GM23248 (cell line): ENCODE measurements at places on chromosomes 3 and 15.
A peak's percentile ranks its signal among the peaks of the same experiment; 100 is the strongest.

DNA sequence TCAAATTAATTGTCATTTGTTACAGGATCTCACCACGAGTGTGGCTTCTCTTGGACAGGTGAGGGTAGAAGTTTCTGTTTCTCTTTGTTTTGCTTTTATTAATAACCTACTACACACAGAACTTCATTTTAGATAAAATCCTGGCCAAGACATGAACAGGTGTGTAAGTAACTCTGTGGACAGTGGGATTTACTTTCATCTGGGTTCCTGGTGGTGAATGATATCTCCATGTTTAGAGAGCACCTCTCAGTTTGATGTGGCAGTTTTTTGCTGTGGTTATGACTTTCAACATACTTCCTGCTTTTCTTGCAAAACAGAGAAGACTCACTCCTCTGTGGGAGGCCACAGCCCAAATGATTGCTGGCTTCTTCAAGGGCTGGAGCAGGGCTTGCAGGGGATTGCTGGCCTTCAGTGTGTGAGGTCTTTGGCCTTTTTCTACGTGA is 71.1 kb upstream of the XCR1 start:
- DNase-seq = peak; percentile 87

DNA sequence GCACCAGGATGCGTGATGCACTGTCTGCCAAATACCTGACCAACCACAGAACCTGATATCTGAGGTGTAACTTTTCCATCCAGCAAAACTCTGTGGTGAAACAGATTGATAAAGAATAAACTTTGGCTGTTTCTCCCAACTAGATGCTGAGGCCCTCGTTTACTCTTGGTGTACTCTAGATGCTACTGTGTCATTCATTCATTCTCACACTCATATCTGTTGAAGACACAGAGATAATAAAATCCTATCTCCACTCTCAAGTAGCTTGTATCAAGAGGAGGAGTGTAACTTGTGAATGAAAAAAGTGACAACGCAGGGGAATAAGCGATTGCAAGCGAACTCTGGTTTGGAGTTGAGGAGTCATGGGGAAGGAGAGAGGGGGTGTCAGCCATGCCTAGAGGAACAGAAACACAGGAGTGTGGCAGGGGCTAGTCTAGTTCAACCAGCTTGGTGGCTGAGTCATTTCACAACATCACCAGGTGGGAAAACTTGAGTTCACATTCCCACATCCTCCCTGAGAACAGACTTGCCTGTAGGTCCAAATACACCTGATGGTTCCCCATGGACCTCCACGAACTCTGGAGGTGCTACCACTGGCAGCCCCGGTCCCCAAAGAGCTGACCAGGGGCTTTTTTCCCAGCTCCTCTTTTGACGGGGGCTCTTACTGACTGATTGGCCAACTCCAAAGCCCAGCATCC is 73.3 kb upstream of the SNRK start:
- DNase-seq = no peak

GRCh38 chr15:38748710-38749109 is 184.1 kb upstream of the RASGRP1 start:
- no peak for DNase-seq

DNA sequence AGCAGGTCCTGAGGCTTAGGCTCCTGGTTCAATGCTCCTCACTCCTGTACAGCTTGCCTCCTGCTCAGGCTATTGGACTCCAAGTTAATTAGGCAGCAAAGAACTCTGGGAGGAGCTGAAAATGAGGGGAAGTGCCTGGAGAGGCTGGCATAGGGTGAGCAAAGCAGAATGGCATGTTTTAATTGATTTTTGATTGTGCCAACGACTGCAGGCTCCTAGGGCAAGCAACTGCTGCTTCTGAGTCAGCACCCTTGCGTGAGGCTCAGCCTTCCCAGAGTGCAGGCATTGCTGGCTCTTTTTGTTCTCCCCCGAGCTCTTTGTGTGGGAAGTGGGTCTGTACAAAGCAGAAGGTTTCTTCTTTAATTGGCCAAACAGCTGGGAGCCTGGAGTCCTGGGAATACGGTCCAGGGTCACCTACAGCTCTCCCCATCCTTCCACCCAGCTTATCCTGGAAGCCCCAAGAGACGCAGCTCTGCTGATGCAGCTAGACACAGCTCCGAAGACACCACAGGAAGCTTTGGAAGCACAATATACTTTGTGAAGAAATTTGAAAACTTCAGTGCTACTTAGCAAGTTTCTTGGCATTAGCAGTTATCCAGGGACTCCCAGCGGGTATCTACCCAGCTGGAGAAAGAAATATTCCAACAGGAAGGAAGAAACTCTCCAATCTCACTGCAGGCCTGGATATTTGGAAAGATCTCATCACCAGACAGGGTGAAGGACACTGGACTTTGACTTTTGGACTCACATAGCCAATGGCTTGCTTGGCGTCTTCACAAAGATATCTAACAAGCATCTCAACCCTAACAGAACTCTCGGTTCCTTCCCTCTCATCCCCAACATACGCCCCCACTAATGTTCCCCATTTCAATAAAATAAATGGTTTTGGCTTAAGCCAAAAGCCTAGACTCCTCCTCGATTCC is 76.8 kb downstream of the BDH1 start:
- DNase-seq = peak; percentile 72

DNA sequence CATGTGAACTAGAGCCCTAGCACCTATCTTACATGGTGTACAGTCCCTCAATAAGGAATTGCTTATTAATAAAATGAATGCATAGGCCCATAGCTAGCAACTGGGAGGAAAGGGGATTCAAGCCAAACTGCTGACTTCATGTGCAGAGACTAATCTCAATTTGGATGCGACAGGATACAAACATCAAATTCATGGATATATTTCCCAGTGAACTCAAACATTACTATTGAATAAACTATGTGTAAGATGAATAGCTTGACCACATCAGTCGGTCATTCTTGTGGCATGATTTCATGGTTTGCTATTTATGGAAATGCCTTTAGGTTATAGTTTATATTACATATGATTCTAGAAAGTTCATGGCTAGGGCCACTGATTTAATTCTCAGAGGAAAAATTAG is 268.6 kb upstream of the SLITRK3 start:
- DNase-seq = peak; percentile 4

DNA sequence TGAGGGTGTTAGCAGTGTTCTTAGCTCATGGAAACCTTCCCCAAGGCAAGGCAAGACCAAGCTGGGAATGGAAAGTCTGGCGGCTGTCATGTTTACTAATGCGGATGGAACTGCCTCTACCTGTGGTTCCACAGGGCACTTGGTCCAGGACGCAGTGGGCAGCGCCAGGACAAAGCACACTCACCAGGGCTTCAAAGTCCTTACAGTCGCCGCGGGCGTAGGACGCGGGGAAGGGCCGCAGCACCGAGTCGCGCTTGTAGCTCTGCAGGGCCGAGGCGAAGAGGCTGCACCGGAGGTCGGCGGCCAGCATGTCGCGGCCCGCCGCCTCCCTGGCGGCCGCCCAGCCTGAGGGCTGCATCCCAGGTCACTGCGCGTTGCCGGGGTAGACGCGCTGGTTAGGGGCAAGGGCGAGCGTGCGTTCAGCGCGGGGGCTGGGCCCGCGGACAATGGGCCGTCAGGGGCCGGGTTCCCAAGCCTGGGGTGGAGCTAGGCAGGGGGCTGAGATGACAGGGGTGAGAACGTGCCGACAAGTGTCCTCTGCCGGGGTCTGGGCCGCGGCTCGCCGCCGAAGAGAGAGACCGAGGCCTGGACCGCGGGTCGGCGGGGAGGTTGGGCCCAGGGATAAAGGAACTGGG is 497 bp downstream of the PARP16 start:
- peak; percentile 61 for DNase-seq

DNA sequence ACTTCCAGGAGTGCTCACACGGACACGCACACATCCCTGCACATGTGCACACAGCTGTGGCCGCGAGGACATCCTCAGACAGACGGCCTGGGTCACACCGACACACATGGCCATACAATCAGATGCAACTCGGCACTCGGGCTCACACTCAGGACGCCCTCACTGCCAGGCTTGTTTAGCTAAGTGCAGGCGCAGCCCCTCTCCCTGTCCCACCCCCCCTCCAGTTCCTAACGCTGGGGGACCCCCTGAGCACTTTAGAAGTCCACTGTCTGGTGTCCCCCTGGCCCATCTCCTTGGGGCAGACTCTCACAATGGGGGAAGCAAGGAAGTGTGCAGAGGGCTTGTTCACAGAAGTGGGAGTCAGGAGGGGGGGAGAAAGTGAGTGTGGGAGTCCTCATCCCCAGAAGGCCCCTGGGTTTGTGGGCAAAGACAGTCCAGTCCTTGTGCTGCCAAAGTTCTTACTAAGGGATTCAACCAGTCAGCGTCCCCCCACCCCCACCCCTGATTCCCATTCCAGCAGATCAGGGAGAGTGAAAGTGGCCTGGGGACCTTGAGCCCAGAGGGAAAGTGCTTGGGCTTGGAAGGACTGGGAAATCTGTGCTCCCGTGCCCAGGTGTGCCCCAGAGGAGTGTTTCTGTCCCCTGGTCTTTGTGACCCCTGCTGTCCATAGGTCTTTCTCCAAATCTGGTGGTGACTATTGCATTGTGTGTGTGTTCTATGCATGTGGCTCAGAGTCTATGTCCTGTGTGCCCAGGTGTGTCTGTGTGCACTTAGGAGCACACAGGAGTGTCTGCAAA is 767 bp upstream of the GATA2 start:
- peak; percentile 34 for DNase-seq

DNA sequence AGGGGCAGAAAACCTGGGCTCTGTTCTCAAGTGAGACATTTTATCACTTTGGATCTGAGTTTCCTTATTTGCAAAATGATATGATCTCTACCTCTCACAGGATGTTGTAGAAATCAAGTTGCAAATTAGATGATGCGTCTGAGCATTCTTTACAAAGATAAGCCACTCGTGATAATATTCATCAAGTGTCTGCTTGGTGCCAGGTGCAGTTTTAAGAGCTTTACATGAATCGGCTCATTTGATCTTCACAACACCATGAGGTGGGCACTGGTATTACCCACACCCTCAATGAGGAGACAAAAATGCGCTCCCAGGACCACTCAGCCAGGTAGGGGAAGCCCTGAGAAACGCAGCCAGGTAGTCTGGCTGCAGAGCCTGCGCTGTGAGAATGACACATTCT is 59.1 kb upstream of the CA12 start:
- DNase-seq = no peak

DNA sequence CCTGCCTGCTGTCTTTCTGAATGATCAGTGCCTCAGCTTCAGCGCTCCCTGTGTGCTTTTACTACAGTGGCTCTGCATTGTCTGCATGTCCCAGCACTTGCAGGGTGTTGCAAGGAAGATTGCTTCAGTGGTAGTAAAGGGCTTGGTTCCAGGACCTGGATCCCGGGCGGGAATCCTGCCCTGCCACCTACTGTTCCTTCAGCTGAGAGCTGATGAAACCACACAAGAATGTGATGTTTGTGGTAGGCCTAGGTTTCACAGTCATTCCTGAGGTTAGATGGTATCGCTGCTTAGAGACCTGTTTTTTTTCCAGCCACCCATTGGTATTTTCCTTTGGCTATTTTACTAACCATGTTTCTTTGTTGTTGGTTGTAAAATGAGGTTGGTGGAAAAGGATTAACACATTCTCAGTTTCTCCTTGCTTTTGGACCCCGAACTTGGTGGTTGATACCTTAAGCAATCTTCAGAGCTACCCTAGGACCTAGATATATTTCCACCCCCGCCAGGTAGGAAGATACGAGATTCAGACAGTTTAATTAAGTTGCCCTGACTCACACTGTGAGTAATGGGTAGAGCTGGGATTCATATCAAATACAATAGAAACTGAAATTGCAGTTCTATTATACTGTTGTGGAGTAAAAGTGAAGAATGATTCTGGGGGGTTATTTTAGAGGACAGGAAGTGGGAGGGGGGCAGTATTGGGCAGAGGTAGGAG is 11.4 kb downstream of the GPR87 start:
- DNase-seq = peak; percentile 98

DNA sequence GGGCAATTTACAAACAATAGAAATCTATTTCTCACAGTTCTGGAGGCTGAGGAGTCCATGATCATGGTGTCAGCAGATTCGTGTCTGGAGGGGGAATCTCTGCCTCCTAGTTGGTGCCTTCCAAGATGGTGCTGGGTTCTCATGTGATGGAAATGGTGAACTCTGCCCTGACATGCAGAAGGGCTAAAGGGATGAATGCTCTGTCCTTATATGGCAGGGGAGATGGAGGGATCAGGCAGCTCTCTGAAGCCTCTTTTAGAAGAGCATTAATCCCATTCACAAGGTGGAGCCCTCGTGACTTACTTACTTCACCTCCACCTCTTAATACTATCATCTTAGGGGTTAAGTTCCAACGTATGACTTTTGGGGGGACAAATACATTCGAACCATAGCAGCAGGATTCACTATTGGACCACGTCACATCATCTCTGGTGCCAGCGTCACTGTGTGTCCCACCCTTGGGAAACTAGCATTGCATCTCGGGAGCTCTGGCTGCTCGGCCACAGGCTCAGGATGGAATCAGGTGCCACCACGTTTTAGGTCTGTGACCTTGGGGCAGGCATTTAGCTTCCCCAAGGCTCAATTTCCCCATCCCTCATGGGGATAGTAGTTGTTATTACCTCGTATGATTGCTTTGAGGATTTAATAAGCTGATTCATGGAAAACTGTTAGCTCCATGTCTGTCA is 53.0 kb downstream of the SV2B start:
- DNase-seq = no peak

DNA sequence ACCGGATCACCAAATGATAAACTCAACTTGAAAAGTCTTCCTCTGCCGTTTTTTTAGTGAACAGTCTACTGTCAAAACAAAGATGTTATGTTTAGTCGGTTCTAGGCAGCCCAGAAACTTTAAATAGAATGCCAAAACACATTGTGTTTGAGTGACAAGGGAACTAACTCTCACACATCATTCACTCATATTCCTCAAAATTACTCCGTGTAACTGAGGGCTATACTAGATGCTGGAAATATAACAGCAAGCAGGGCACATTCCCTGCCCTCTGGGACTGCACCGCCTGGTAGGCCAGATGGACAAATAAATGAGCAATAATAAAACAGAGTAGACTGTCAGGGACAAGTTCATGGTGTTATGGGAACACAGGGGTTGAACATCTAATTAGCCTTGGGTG is 251.4 kb downstream of the MAGI1 start:
- DNase-seq = no peak

DNA sequence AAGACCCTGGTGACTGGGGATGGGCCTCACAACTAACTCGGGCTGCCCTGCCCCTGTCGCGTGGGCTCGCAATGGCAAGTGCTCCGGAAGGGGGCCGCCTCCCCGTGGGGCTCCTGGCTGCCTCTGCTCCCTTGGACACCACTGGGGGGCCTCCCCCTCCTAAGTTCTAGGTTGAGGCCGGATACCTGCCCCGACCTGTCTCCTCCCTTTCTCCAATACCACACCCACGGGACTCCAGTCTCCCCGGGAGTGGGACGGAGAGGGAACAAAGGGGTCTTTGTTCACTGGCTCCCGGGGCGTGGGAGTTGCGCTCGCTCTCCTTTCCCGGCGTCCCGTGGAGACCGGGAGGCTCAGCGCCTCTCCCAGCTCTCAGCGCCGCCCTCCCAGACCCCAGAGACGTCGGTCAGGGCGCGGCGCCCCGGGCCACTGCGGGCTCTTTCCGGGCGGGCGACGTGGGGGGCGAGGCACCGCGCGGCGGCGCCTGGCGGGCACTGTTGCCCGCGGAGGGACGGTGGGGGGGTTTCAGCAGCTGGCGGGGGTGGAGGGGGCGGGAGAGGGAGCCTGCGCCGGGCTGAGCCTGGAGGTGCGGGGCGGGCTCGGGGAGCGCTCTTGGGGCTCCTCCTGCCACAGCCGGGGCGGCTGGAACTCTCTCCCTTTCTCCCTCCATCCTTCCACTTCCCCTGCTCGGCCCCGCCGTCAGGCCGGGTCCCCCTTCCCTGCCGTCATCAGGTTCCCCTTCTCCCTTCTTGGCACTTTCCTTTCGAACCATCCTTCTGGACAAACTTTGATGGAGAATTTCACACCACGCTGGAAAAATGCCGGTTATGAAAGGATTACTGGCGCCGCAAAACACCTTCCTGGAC is at the start of gene KCNH8:
KCNH8 (plus strand) TSS at position 606 of the 863 bp plus-strand sequence; CDS start at position 816, 210 bp downstream.
- no peak for DNase-seq

GRCh38 chr15:40281057-40281800 is 1.6 kb downstream of the ANKRD63 start:
- no peak for DNase-seq
